ENCODE measurements at places on chromosomes 1 and 21.

GRCh38 chr1:10450836-10451235, 1.0 kb downstream of the CORT start:
- no peak for DNase-seq

GRCh38 chr1:117020526-117021156, 19.1 kb downstream of the CD101 start:
- no peak for DNase-seq

GRCh38 chr1:97094247-97094972, 372.8 kb downstream of the PTBP2 start:
- DNase-seq, result no peak

DNA sequence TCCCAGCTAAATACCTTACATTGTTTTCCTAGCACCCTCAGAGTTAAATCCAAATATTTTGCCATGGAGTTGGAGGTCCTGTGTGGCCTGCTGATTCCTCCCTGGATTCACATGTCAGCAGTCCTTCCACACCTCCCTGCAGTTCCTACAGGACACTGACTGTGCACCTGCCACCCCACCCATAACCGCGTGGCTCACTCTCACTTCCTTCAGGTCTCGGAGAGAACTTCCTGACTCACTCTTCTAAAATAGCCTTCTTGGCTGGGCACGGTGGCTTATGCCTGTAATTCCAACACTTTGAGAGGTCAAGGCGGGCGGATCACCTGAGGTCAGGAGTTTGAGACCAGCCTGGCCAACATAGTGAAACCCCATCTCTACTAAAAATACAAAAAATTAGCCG, 8.4 kb upstream of the CAMTA1 start:
- no peak for DNase-seq

GRCh38 chr1:214582289-214582891, 20.6 kb upstream of the CENPF start:
- DNase-seq, result peak; percentile 71

- no peak for DNase-seq
Measured at GRCh38 chr1:172900376-172900997, 150.3 kb downstream of the TNFSF18 start.

GRCh38 chr1:179264507-179264906, 29.1 kb upstream of the SOAT1 start:
- DNase-seq, result no peak

DNA sequence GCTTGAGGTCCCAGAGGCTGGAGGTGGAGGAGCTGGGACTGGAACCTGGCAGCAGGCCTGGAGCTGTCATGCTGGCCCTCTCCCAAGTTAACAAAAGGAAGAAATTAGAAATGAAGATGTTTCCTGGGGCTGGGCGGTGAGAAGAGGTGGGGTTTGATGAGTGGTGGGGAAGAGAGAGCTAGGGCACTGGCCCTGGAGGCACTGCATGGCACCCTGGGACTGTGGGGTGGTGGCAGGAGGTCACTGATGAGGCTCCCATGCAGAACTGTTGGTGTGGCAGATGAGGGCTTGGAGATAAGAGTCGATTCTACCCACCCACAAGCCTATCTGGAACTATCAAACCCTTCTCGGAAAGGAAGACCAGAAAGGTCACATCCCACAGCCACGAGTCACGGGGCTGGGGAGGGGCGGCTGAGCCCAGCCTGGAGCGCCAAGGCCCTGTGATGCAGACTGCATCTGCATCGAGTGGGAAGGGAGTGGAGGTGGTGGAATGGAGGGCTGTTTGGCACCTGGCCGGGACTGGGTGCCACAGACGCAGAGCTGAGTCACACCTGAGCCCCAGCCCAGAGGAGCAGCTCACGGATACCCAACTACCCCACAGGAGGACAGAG, 29.4 kb downstream of the MRPL37 start:
- DNase-seq, result no peak

DNA sequence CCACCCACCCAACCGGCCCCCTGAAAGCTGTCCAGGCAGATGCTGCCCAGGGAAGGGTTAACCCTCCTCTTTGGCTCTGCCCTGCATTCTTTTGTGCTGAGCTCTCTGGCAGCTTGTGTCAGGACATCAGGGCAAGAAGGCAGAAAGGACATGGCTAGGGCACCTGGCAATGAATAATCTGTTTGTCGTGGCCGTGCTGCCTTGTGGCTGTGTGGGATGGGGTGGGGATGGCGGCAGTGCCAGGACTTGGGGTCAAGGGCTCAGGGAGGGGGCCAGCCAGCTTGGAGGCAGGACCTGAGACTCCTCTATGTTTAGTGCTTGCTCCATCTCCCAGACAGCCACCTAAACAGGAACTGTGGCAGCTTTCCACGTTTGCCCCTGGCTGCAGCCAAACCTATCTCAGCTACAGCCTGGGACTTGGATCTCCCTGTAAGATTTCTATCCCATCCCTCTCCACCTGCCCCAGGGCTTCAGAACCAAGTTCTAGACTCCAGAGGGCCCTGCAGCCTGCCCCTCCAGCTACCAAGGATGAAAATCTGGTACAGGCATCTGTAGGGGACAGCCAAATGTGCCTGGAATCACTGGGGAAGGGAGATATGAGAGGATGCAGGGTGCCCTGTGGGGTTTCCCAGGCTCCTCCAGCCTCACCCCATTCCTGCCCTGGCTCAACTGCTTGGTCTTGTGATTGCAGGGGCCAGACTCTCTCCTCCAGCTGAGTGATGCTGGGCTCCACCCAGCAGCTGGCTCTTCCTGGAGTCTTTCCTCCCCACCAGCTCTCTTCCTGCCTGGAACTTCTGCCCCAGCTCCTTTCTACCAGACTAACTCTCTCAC, 9.6 kb upstream of the GPR37L1 start:
- no peak for DNase-seq

DNA sequence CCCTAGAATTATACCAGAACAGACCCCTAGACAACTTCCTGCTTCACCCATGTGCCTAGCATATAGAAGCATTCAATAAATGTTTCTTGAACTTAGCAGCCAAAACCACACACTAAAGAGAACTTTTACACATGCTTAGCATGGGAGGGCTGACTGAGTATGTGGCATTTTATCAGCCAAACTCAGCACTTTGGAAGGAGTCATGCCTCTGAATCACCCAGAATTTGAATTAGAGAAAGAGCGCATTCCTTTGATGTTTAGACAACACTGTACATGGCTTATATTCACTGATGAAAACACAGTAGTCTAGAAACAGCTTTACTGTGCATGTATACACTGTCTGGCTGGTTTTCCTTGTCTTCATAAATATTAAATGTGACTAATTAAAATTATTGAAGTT, 26.1 kb downstream of the SPAG17 start:
- no peak for DNase-seq

DNA sequence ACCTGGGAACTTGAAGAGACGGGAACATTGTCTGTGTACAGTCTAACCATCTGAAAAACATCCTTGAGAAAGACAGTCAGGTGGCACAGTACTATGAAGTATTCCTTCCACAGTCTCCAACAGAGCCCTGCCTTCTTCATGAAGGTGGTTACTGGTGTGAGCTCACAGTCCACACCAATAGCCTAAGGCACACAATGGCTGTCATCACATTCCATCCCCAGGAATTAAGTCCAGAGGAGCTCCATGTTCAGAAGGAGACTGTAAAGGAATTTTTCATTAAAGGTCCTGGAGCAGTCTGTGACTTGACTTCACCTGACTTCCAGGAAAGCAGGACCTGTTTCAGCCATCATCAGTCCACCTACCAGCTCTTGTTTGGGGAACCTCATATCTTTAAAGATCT, 180.2 kb downstream of the C1orf21 start:
- no peak for DNase-seq

DNA sequence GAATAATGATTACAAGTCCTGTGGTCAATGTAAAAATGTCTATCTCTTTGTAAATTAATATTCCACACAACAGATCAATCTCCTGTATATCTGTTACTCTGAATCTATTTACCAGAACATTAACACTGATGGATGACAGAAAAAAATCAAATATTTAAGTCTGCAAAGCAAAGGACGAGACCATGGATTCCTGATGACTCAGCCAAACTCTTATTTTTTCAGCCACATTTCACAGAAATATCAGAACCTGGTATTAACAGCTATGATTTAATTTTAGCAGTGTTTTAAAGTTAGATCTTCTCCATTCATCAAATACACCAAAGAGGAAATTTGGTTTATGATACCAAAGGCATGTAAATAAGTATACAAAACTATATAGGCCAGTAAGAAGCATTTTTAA, 46.1 kb downstream of the FAF1 start:
- DNase-seq, result no peak

DNA sequence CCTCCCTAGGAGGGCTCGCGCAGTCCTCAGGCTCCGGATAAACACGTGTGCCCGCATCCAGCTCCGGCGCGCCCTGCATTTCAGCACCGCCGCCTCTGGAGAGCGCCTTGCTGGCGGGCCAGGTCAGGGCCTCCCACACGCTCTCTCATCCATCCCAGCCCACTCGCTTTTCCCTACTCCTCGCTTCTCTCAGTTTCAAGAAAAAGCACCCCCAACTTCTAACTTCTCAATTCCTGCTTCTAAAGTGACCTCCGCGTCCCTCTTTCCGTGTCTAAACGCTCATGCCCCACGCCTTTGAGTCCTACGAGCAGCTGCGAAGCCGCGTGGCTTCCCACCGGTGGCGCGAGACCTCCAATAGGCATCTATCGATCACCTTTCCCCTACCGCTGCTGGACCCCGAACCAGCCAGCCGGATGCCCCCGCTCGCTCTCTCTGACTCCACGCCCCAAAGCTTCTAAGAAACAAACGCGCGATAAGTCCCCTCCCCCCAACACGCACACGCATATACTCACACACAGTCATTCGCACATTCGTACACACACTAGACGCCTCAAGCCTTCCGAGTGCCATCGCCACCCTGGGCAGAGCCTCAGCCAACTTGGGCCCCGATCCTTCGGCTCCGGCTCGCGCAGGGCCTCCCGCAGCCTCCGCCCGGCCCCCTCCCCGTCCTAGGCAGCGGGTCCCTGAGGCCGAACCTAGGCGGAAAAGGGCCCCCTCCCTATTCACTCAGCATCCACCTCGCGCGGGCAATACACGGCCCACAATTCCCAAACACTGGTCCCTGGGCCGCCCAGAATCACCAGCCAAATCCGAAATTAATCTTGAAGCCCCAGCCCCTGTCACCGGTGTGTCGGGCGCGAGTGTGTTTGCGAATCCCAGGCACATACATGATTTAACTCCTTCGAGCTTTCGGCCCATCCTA, 1.1 kb downstream of the NMNAT2 start:
- DNase-seq, result peak; percentile 91

DNA sequence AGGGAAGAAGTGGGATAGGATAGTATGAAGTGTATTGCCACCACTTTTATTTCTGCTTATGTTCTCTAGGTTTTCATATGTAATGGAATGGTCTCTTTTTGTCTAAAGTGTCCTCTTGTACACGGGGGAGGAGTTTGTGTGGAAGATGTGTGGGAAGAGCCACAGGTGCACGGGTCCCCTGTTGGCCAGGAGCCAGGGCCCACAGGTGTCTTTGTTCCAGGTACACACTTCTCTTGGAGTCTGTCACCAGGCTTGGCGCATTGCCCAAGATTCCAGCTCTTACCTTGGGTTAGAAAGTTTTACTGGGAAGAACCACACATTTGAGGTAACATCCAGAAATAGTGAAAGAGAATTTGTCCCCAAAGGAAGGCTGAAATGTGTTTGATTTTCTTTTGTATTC, 10.5 kb downstream of the TENT5C start:
- no peak for DNase-seq

DNA sequence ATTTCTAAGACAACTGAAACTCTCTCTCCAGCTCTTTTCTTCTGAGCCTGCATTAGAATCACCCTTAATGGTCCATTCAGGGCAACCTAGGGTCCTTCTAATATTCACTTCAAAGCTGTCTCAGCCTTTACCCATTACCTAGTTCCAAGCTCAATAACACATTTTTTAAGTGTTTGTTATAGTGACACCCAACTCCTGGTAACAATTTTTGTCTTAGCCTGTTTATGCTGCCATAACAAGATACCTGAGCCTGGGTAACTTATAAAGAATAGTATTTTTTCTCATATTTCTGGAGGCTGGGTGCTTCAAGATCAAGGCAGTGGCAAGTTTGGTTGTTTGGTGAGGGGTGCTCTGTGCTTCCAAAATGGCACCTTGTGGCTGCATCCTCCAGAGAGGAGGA, 531.5 kb upstream of the USP24 start:
- no peak for DNase-seq

GRCh38 chr1:92707292-92707691, 77.6 kb downstream of the EVI5 start:
- DNase-seq, result no peak

DNA sequence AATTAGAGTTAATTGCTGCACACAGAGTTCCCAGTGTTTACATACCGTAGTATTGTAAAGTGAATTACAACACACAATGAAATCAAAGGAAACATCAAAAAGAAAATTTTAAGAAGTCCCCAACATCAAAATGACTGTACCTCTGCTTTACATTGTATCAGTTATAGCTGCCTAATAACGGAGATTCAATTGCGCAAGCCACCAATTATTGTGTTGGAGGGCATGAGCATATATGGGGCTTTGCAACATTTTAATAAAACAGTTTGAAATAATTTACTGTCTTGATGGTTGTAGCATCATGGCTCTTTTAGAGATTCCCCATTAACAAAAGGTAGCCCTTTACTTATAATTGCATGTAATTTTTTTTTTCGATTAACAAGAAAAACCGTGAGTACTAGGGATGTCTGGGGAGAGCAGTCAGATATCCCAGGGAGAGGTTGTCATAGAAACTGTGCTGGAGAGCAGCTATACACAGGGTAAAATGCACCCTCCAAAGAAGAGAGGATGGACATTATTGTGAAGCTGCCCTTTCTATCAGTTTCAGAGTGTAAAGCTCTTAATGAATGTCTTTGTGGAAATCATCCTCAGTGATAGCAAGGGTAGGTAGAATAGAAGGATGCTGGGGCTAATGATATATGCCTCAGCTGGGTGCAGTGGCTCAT, 55.9 kb upstream of the BTG3 start:
- DNase-seq, result no peak

GRCh38 chr1:55696181-55696754, 481.1 kb upstream of the USP24 start:
- no peak for DNase-seq

DNA sequence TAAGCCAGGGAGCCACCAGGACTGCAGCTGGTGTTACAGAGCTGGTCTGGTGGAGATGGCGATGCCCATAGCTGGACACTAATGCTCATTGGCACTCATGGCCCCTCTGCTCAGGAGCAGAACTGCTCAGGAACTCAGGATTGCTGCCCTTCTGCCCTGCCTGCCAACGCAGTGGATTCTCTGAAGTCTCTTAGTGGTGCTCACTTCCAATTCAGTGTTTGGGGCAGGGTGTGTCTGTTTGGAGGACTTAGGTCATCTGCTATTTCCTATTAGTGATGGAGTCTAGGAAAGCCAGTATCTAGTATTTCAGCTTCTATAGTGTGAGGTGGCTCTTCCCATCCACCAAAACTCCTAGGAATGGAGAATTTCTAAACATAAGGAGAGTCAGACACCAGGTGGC, 29.1 kb downstream of the S100A10 start:
- no peak for DNase-seq

GRCh38 chr1:47986761-47987200, 10.4 kb downstream of the TRABD2B start:
- DNase-seq, result peak; percentile 32

GRCh38 chr1:119884711-119885110, 11.6 kb downstream of the ADAM30 start:
- no peak for DNase-seq

GRCh38 chr1:179043266-179043665, 17.6 kb downstream of the FAM20B start:
- no peak for DNase-seq

- DNase-seq, result no peak
Measured at GRCh38 chr1:19089524-19089923, 120.5 kb downstream of the UBR4 start.
